ENCODE measurements at places on chromosomes 1 and 21. TPM values are rescaled to one million over a fixed set of nuclear protein-coding genes. Genes with fewer than 3 reads are reported as not detected.

The KDF1 gene
- total RNA-seq: not detected

DNA sequence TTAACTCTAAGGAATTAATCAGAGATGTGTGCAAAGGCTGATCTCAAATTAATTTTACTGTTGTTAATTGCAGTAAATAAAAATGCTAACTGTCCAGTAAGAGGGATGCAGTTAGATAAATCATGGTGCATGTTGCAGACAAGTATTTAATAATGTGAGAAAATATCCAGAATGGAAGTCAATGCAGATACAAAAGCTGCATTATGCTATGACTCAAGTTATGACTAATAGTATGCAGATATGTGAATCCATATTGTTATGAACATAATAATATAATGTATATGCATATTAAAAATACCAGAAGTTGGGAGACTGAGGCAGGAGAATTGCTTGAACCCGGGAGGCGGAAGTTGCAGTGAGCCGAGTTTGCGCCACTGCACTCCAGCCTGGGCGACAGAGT, 21.4 kb downstream of the RNASEL start:
- no peaks in the 10 kb centered on the region for H3K27me3 ChIP-seq
- no peak for DNase-seq
- H3K4me1 ChIP-seq: no peaks in the 10 kb centered on the region
- no peak overlapping the region for H3K4me3 ChIP-seq
- H3K27ac ChIP-seq: no peak overlapping the region
- no peaks in the 10 kb centered on the region for H3K36me3 ChIP-seq

DNA sequence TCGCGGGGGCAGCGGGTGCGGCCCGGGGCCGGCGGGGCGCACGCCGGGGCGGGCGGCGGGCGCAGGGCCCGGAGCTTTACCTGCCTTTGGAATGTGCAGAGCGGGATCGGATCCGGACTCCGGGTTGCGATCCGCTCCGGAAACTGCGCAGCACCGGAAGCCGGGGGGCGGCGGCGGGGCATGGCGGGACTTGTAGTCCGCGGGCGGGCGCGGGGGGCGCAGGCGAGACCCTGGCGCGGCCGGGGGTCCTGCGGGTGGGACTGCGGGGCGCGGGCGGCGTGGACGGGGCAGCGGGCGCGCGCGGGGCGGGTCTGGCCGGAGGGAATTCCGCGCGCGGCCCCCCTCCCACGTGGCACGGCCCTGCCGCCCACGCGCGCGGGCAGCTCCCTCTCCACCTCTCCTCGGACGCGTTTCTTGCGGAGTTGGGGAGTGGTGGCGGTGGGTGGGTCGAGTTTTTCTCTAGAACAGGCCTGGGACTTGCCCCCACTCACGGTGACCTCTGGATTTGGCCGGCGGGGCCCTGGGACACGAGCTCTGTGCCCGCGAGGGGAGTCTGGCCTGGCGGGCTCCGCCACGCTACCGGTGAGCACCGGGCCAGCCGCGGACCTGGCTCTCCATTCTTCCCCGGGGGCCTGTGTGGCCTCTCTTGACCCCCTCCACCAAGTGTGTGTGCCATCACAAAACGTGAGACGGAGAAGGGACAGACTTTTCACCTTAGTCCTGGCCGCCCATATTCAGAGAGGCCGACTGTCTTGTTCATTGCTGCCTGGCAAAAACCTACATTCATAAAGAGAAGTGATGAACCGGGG, at the start of gene PRDM15:
Gene PRDM15, minus strand, starts transcription at position 155 of the 809 bp plus-strand sequence. CDS start 18,981 bp downstream, outside the sequence.
- peaks cover 18% of the 10 kb centered on the region for H3K4me1 ChIP-seq
- H3K4me3 ChIP-seq: peak within 1 kb of the TSS; percentile 82
- H3K27ac ChIP-seq: peak within 1 kb of the TSS; percentile 95

- H3K4me3 ChIP-seq: no peak overlapping the region
- DNase-seq: no peak
- peak overlapping the region; percentile 95 for H3K27ac ChIP-seq
- no peaks in the 10 kb centered on the region for H3K27me3 ChIP-seq
- peaks cover 58% of the 10 kb centered on the region for H3K4me1 ChIP-seq
These were observed 108.6 kb downstream of the GDAP2 start for GRCh38 chr1:117820694-117821381.

DNA sequence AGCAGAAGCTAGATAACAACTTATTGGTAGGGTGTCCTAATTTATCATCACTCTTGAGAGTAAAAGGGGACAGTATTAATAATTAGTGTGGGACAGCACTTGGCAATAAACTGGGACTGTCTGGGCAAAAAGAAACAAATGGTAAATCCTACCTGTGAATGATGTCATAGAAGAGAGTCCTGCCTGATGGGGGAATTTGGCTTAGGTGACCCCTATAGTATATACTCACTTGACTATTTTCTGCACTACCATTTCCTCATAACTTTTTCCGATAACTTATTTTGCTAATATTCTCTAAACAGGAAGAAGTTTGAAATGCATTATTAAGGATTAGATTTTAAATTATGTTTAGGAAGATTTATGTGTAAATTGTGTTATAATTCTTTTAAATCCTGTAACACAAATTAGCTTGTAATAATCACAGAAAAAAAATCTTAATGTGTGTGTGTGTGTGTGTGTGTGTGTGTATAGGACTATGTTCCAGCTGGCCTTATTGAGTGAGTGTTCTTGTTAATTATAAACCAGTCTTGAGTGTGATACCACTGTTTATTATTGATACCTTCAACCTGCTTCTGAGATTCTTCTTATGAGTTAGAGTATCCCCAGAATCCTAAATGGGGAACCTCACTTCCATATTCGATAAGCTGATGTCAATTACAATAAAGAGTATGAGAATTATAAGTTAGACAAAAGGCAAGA, 144.2 kb upstream of the C1orf105 start:
- no peaks in the 10 kb centered on the region for H3K27me3 ChIP-seq
- peaks cover 74% of the 10 kb centered on the region for H3K4me1 ChIP-seq
- peaks cover 10% of the 10 kb centered on the region for H3K36me3 ChIP-seq

DNA sequence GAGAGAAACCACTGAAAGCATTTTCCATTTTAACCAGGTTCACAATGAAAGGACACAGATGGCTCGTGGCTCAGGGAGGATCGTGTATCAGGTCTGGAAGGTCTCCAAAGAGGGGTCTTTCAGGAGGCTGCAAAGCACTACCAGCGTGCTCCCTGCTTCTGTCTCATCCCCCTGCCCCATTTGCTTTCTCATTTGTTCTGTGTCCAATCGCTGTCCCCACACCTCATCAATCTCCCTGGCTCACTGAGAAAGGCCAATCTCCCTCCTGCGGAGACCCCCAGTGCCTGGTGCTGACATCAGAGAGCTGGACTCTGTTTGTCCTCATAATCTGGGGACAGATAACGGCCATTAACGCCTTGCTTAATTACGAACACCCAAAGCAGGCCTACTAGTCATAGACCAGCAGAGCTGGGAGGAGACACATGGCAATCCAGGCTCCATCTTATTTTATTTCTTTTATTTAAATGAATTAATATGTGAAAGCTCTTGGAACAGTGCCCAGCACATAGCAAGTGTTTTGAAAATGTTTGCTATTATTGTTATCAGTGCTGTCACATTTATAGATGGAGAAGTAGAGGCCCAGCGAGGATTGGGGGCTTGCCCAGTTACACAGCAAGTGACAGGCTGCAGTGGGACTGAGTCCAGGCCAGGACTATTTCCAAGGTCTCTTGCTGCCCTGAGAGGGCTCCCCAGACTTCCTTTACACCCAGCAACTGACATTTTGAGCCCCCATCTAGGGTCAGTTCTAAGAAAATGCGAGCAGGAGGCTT, 341.0 kb upstream of the USP24 start:
- H3K27me3 ChIP-seq: no peaks in the 10 kb centered on the region
- DNase-seq: no peak
- H3K27ac ChIP-seq: no peak overlapping the region
- no peak overlapping the region for H3K4me3 ChIP-seq

DNA sequence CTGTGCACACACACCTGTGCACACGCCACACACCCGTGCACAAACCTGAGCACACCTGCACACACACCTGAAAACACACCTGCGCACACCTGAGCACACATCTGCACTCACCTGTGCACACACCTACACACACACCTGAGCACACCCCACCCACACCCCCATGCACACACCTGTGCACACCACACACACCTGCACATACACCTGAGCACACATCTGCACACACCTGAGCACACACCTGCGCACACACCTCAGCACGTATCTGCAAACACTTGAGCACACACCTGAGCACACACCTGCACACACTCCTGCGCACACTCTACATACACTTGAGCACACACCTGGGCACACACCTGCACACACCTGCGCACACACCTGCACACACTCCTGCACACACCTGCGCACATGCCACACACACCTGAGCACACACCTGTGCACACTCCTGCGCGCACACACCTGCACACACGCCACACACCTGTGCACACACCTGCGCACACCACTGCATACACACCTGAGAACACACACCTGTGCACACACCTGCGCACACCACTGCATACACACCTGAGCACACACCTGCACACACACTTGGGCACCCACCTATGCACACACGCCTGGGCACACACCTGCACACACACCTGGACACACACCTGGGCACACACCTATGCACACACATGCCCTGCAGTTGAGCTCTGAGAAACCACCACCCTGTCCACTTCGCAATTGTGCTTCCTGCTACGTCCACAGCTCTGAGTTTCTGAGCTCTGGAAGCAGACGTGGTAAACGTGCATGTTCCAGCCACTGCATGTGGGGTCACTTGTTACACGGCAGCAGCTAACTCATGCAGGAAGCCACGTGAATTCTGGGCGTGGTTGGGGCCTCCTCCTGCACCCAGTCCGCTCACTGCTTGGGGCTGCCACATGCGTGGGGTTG, 8.0 kb upstream of the C1orf159 start:
- peaks cover 2% of the 10 kb centered on the region for H3K36me3 ChIP-seq
- no peak overlapping the region for H3K4me3 ChIP-seq
- peak; percentile 84 for DNase-seq
- no peaks in the 10 kb centered on the region for H3K4me1 ChIP-seq
- no peaks in the 10 kb centered on the region for H3K27me3 ChIP-seq

- H3K27me3 ChIP-seq: peaks cover 4% of the 10 kb centered on the region
- H3K4me3 ChIP-seq: no peak overlapping the region
- H3K36me3 ChIP-seq: no peaks in the 10 kb centered on the region
These were observed 343.0 kb downstream of the NUF2 start for GRCh38 chr1:163664671-163665335.

DNA sequence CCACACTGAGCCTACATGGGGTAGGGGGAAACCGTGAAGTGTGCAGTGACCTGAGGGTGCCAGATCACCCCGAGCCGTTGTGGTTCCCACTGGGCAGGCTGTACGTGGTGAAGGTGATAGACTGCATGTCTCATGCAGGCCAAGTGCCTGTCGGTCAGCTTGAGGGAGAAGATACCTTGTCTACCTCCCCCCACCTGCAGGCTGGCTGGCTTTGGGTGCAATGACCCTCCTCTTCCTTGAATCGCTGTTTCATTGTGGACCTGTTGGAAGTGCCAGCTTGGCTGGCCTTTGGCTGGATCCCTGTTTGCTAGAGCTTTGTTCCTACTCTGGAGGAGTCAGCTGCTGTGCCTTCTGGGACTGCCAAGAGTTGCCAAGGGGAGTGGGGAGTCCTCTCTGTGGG, 92.5 kb downstream of the GALNT2 start:
- H3K4me1 ChIP-seq: peaks cover 76% of the 10 kb centered on the region
- no peaks in the 10 kb centered on the region for H3K36me3 ChIP-seq
- no peak overlapping the region for H3K4me3 ChIP-seq
- DNase-seq: no peak
- H3K27me3 ChIP-seq: no peaks in the 10 kb centered on the region

DNA sequence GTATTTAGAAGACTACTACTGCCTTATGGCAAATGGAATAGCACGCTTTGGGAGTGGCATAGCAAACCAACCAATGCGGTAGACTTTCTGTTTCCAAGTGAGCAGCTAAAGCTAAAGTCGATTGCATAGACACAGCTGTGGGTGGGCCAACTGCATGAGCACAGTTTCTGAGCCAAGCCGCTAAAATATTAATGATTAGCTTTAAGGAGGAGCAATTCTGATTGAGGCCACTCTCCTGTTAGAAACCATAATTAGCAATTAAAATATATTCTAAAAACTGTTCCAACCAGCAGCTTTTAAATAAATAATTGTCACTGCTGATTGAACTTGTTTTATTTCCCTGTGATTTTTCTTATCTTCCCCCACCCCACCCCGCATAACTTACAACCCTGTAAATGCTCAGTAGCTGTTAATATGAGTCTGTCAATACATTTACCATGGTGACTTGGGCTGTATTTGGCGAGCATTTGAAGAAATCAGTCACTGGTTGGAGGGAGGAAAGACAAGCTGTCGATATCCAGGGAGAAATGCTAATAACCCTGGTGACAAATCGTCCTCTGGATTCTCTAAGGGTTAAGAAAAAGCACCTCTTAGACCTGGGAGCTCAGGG, 32.2 kb downstream of the RNF220 start:
- peaks cover 4% of the 10 kb centered on the region for H3K27me3 ChIP-seq
- no peak overlapping the region for H3K27ac ChIP-seq
- H3K4me3 ChIP-seq: no peak overlapping the region
- no peaks in the 10 kb centered on the region for H3K36me3 ChIP-seq
- DNase-seq: no peak

- H3K27me3 ChIP-seq: no peaks in the 10 kb centered on the region
- H3K4me1 ChIP-seq: peaks cover 6% of the 10 kb centered on the region
- peak within 1 kb of the TSS; percentile 88 for H3K27ac ChIP-seq
- H3K36me3 ChIP-seq: no peaks in the 10 kb centered on the region
These were observed at the start of gene PTGFRN for GRCh38 chr1:116909512-116910378. PTGFRN (plus strand) TSS chr1:116909916; CDS start chr1:116910204, 288 bp downstream.

Measured in chondrocyte (in vitro differentiated cells).